ENCODE measurements at places on chromosomes 5 and 9. TPM values are rescaled to one million over a fixed set of nuclear protein-coding genes. Genes with fewer than 3 reads are reported as not detected.

GRCh38 chr9:134055981-134056461 lies 11.8 kb downstream of the BRD3 start:
- peak; percentile 52 for DNase-seq

DNA sequence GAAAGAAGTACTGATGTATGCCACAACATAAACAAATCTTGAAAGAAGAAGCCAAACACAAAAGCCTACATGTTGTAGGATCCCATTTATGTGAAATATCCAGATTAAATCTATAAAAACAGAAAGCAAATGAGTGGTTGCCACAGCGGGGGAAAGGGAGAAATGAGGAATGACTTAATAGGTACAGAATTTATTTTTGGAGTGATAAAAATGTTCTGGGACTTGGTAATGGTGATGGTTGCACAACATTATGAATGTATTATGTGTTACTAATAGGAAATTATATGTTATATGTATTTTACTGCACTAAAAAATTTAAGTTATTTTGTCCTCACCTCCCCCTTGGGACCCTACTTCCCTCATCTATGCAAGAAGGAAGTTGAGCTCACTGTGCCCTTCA lies 16.4 kb upstream of the TTC1 start:
- DNase-seq: no peak

DNA sequence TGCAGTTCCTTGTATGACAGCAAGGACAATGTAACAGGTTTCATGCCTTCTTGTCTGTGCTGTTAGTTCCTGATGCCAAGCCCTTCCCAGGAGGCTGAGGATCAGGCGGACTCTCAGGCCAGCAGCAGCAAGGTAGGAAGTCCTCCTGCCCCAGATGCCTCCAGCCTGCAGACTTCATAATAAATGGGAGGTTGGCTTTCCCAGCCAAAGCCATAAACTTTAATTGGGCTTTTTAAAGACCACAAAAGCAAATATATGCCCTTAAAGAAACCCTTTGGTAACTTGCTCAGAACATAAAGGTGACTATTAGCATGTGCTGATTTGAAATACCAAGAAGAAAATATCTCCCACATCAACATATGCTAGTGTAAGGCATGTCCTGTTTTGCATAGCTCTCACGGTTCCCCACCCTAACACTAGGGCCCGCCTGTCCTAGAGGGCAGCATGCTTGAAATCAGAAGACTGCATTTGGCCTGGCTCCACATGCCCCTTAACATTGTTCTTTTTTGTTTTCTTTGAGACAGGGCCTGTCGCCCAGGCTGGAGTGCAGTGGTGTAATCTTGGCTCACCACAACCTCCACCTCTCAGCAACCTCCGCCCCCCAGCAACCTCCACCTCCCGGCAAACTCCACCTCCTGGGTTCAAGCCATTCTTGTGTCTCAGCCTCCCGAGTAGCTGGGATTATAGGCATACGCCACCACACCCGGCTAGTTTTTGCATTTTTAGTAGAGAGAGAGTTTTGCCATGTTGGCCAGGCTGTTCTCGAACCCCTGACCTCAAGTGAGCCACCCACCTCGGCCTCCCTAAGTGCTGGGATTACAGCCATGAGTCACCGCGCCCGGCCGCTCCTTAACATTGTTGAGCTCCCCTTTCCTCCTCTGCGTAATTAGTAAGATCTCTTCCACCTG lies 44.6 kb upstream of the FCN1 start:
- DNase-seq: no peak

Gene RNF145
- total RNA-seq: 71.4 TPM

Gene SELENOP
- 2.1 TPM for total RNA-seq
